Inflammatory macrophage (primary cell): ENCODE measurements at places on chromosomes 2 and 18.

- DNase-seq: no peak
These were observed 359.6 kb downstream of the MEIS1 start for GRCh38 chr2:66794551-66794950.

DNA sequence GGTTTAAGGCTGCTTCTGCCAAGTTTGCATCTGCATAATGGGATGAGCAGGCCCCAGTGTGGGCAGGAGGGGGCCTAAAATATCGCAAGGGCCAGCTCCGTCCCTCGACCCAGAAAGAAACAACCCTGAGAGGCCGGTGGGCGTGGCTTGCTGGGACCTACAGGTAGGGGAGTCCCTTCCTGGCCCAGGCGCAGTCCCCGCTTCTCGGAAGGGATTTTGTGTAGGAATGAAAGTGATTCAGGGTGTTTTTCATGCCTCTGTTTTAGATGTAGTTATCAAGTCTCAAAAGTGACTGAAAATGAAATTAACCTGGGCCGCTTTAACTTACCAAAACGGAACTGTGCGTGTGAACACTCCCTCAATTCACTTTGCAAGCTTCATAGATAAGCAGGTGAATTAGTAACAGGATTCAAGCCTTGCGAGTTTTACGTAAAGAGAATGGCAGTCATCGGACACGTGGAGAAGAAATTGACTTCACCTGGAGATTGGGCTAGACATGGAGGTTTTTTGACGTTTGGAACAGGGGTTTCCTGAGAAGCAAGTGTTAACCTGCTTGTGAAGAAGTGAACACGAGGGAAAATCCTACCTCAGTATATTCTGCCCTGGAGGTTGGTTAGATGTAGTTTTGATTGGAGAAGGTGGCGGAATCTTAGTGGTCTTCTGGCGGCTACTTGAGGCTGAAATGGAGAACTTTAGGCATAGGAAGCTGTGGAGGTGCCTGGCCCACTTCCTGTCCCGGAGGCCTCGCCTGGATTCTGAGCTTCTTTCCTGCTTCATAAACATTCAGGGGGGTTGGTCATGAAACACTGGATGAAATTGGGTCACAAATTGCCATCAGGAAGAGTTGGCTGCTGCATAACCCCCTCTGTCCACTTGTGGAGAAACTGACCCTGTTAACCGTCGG lies 1.7 kb downstream of the NCK2 start:
- DNase-seq: no peak

- DNase-seq: no peak
These were observed 170.1 kb upstream of the REV1 start for GRCh38 chr2:99659874-99660273.

DNA sequence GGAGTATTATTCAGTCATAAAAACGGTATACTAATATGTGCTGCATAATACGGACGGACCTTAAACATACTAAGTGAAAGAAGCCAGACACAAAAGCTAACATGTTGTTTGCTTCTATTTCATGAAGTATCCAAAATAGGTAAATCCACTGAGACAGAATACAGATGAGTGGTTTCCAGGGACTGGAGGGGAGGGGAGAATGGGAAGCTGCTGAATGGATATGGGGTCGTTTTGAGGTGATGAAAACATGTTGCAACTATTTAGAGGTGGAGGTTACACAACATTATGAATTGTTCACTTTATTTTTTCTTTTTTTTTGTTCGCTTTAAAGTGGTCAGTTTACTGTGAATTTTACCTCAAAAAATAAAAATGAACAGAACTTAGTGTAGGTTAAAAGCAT lies 52.9 kb downstream of the RAB10 start:
- DNase-seq: no peak
